ENCODE measurements at places on chromosomes 11 and 22.
A peak's percentile ranks its signal among the peaks of the same experiment; 100 is the strongest.

GRCh38 chr11:84247926-84248325, 961.8 kb upstream of the CCDC90B start:
- DNase-seq: no peak

GRCh38 chr11:61579676-61580270, 1.1 kb downstream of the SYT7 start:
- DNase-seq: no peak

DNA sequence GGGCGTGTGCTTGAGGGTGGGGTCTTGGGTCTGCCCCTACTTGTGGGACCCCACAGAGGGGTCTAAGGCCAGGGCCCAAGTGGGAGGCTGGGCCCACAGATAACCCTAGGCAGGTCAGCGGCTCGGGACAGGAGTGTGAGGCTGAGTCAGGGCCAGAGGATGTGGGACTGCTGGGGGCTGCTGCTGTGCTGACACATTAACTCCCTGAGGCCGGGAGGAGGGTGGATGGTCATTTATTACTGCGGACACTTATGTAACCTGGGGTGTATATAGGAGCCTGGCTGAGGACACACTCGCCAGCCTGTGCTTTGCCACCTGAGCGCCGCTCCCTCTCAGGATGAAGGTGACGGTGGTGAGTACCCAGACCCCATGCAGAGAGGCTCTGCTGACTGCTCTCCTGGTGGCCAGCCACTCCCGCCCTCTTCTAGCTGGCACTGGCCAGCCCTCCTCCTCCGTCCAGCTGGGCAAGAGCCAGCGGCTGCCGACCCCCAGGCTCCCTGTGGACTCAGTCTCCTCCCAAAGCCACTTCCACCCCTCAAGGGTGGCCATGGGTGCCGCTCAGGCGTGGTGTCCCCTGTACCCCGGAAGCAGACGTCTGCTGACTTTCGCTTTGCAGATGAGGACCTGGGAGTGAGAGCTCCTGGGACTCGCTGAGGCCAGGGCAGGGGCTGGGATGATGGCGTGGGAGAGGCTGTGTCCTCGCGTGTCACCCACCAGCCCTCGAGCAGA, at the start of gene MIOX:
TSS of gene MIOX (plus strand) at position 299 of the 729 bp plus-strand sequence. CDS start at position 338, 39 bp downstream.
- DNase-seq: no peak

GRCh38 chr22:19885841-19886592, 31.3 kb upstream of the GNB1L start:
- DNase-seq: no peak

- no peak for DNase-seq
Observed at GRCh38 chr11:21534288-21534687, 658.6 kb upstream of the ANO5 start.

- no peak for DNase-seq
Observed at GRCh38 chr11:85941380-85941973, 86.3 kb downstream of the CCDC83 start.

DNA sequence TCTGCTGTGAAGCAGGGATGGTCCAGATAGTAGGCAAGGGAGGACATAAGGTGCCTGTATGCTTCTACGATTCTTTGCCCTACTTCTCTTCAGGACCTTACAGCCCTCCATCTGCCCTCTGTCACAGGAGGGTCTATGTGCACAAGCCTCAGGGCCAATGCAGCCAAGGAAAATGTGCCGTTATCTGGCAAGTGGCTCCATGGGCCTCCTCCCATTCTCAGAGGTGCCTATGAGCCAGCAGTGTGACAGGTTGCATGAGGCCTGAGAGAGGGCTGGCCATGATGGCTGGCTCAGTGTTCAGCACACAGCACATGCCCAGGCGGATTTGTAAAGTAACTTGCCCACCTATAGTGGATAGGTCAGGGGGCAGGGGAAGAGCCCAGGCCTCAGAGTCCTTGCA, 51.3 kb upstream of the SUSD2 start:
- DNase-seq: no peak

- peak; percentile 83 for DNase-seq
Observed at GRCh38 chr11:14357881-14358728, 878 bp downstream of the RRAS2 start.

GRCh38 chr11:126476266-126476924, 120.9 kb downstream of the ST3GAL4 start:
- no peak for DNase-seq

- DNase-seq: no peak
Observed at GRCh38 chr11:128627666-128628324, 40.4 kb upstream of the ETS1 start.

- DNase-seq: no peak
Observed at GRCh38 chr11:1511937-1512496, 25.4 kb upstream of the MOB2 start.

DNA sequence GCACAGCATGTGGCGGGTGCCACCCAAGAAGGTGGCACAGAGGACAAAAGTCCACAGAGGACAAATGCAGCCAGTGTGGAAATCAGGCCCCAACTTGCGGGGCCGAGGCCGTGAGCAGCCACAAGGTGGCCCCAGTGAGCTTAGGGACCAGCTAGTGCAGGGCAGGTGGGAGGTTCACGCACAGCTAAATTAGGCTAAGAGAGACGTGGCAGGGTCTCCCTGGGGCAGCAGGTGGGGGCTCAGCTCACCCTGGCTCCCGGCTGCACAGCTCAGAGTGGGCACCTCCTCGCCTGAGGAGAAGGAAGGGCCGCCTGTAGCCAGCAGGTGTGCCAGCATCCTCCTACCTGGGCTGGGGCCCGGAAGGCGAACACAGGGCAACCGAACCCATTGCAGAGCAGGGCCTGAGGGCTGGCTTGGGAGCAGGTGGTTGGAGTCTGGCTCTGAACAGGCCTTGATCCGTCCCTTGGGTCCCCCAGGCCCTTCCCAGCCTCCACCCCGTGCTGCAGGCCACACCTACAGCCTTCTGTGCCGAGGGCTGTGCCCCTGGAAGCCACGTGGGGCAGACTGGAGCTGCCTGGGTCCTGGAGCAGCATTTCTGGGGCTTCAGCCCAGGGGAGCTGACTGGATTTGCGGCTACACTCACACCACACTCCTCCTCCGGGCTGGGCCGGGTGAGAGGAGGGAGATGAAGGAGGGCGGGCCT, 26.1 kb upstream of the CELSR1 start:
- DNase-seq: peak; percentile 82

- DNase-seq: no peak
Observed at GRCh38 chr11:8267280-8267679, 3.6 kb upstream of the LMO1 start.

DNA sequence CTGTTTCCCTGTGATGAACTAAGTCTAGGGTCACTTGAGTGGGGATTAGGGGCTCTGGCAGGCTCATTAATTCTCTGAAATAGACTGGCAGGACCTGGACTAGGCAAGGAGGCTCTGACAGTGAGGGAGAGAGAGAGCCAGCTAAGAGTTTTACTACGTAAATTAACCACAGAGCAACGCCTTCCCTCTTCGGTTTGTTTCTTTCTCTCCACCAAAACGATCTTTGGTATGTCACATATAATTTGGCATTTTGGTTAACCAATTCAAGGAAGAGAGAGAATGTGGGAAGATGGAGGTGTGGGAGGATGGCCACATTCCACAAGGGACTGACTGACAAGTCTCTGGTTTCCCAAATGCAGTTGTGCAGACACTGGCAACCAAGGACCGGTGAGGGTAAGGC, 27.9 kb downstream of the ATG16L2 start:
- no peak for DNase-seq

- DNase-seq: no peak
Observed at GRCh38 chr11:79139900-79140299, 300.9 kb downstream of the TENM4 start.

- DNase-seq: no peak
Observed at GRCh38 chr11:105937331-105937730, 84.7 kb downstream of the MSANTD4 start.

DNA sequence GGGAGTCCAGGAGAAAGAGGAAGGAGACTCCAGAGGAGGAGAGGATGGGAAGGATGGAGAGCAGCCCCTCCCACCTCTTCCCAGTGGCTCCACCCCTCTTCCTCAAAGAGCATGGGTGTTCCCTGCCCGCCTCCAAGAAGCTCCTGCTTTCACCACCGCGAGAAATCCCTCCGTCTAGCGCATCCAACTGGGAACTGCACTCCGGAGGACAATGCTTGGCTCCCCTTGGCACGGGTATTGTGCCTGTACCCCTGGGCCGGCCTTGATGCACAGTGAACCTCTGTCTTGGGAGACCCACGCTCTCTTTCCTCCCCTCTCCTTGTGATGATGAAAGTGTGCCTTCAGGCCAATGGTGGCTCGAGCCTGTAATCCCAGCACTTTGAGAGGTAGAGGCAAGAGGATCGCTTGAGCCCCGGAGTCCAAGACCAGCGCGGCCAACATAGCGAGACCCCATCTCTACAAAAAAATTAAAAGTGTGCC, 14.9 kb upstream of the ADA2 start:
- peak; percentile 45 for DNase-seq

- no peak for DNase-seq
Observed at GRCh38 chr11:108873941-108874340, 209.1 kb downstream of the DDX10 start.

DNA sequence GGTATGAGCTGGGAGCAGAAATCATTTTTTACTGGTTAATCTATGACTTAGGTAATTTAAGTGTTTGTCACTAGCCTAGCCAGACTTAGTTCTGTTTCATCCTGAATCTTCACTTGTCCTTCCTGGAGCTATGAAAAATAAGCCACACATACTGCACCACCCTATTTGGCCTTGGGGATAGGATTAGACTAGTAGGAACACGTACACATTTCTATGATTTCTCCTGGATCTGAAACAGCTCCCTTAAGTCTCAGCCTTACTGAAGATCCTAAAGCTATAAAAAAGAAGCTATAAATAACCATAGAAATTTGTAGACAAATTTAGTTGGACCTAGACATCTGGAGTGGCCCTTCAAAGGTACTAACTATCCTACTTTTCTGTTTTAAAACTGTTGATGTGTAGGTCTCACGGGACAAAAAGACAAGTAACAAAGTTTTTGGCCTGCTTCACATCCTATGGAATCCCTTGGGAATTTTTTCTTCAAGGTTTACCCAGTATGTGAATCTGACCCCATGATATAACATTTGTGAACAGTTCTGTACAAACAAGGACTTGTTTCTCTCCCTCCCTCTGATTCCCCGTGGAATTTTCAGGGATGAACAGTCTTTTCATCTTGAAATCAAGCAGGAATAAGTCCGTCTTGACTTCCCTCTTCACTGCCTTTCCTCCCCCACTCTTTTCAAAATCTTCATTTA, 275.0 kb downstream of the FAM76B start:
- DNase-seq: no peak

DNA sequence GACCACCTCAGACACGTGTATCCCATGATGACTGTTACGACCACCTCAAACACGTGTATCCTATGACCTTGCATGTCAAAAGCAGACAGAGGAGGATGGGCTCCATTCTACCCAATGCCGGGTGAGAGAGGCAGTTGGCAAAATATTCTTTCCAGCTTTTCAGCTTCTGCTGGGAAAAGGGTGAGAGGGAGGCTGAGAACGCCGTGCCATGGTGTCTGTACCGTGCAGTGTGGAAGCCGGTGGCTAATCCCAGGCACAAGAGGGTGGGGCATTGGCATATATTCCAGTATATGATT, 1478.4 kb downstream of the TBC1D22A start:
- no peak for DNase-seq

- DNase-seq: no peak
Observed at GRCh38 chr11:665062-665703, 28.1 kb downstream of the DRD4 start.

DNA sequence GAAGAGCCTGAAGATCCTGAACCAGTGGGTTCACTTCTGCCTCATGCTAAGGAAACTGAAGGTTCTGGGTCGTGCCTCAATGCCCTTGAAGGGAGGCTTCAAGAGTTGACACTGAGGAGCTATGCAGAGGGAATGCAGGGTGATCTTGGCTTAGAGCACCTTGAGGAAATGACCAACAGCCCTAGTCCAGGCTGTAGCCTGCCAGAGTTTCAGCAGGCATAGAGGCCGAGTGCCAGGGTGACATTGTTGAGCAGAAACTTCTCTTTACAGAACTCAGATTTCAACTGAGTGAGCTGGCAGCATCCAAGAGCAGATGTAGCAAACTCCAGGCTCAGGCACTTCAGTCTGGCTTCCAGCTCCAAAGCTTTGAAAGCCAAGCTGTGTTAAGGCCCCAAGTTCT, 23.1 kb upstream of the CAPRIN1 start:
- DNase-seq: no peak

- no peak for DNase-seq
Observed at GRCh38 chr11:32323814-32324130, 111.6 kb downstream of the WT1 start.

- no peak for DNase-seq
Observed at GRCh38 chr22:42895087-42895486, 38.0 kb upstream of the ARFGAP3 start.

GRCh38 chr11:69694781-69695180, 9.0 kb downstream of the FGF19 start:
- DNase-seq: no peak

- DNase-seq: no peak
Observed at GRCh38 chr11:3795131-3796001, 2.0 kb downstream of the NUP98 start.

GRCh38 chr11:124612567-124613246, 1.5 kb downstream of the PANX3 start:
- peak; percentile 36 for DNase-seq

DNA sequence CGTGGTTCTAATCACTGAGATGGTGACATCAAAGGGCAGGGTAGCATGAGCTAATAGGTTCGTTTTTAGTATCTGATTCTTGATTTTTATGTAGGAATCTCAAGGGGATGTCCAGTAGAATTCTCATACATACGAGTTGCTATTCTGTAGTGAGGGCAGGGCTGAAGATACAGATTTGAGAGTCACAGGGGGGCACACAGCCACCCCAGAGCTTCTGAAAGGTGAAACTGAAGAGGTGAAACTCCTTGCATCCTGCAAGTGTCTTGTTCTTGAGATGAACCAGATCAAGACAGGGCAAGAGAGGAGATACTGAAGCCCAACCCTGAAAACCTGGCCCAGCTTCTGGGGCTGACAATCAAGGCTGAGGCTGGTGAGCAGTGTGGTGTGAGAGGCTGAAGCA, 35.6 kb upstream of the TMEM123 start:
- DNase-seq: no peak

DNA sequence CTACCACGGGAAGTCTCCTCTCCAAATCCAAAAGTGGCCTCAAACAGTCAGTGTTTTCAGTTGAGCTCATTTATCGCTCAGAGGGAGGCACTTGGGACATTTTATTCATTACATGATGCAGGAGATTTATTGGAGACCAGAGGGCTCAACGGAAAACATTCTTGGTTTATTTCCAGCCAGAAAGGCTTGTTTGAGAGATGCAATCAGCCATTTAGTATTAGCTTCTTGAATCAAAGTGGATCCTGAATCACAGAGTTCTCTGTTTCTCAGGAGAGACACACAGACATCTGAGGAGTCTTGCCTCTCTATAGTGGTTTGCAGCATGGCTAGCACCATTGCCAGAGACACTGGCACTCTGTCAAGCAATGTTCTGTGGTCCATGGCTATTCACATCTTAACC, 31.5 kb downstream of the CD44 start:
- DNase-seq: no peak

- no peak for DNase-seq
Observed at GRCh38 chr11:43934601-43935423, 7.6 kb upstream of the C11orf96 start.

GRCh38 chr11:37533087-37533486, 935.1 kb upstream of the RAG2 start:
- DNase-seq: no peak

All from nephron progenitor cell (in vitro differentiated cells).